ENCODE measurements at places on chromosomes 16 and 17.

DNA sequence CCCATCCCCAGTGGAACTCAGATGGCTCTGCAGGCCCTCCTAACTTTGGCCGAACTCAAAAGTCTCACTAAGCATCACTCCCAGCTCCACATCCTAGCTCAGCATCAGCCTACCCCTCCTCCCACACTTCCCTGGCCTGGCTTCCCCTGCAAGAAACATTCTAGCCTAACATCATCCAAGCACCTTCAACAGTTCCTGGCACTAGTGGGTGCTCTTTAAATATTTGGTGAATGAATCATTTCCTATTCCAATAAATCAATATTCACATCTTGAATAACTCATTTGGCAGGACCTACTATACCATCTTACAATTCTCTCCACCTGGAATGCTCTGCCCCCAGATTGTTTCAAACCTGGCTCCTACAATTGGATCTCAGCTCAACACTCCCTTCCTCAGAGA, 11.0 kb upstream of the BBS2 start:
- H3K36me3 ChIP-seq = no peaks in the 10 kb centered on the region
- no peaks in the 10 kb centered on the region for H3K27me3 ChIP-seq
- H3K4me1 ChIP-seq = no peaks in the 10 kb centered on the region
- H3K4me3 ChIP-seq = no peak overlapping the region
- DNase-seq = no peak

GRCh38 chr16:22638393-22639206, 127.9 kb downstream of the NPIPB5 start:
- no peaks in the 10 kb centered on the region for H3K4me1 ChIP-seq
- no peak overlapping the region for H3K4me3 ChIP-seq

DNA sequence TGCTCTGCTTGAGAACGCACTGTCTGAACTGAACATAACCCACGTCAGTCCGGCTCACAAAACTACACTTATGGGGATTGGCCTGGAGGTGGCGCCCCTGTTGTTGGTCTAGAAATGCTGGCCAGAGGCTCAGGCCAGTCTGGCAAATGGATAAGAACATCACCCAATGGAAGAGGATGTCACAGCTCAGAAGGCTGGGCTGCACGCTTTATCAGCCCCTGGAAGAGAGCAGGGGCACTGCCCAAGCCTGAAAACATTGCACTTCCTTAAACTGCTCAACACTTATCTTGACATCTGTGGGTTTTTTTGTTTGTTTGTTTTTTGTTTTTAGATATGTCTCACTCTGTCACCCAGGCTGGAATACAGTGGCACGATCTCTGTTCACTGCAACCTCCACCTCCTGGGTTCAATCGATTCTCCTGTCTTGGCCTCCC, 24.8 kb upstream of the BPTF start:
- no peaks in the 10 kb centered on the region for H3K27me3 ChIP-seq
- H3K27ac ChIP-seq = peak overlapping the region; percentile 92
- H3K4me1 ChIP-seq = peaks cover 53% of the 10 kb centered on the region
- DNase-seq = peak; percentile 95

- DNase-seq = no peak
- no peak overlapping the region for H3K4me3 ChIP-seq
- H3K4me1 ChIP-seq = no peaks in the 10 kb centered on the region
- H3K27ac ChIP-seq = no peak overlapping the region
Measured at GRCh38 chr16:57677622-57678369, 9.7 kb downstream of the ADGRG3 start.

DNA sequence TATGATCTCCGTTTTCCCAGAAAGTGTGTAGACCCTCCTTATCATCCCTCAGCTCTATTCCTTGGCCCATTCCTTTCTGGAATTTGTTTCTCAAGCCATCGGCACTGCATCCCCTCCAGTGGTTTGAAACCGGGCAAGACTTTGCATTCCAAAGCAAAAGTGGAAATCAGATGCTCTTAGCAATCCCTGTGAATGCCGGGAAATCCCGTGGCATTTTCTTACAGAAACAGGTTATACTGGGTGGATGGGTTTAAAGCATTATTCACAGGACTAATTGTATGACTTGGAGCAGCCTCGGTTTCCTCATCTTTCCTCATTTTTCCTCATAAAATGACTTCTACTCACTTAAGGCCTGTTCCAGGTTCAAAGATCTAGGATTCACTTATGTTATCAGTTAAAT, 52.0 kb downstream of the MAP2K6 start:
- no peaks in the 10 kb centered on the region for H3K36me3 ChIP-seq
- H3K27me3 ChIP-seq = no peaks in the 10 kb centered on the region
- no peaks in the 10 kb centered on the region for H3K4me1 ChIP-seq
- H3K4me3 ChIP-seq = no peak overlapping the region
- no peak for DNase-seq
- H3K27ac ChIP-seq = no peak overlapping the region

DNA sequence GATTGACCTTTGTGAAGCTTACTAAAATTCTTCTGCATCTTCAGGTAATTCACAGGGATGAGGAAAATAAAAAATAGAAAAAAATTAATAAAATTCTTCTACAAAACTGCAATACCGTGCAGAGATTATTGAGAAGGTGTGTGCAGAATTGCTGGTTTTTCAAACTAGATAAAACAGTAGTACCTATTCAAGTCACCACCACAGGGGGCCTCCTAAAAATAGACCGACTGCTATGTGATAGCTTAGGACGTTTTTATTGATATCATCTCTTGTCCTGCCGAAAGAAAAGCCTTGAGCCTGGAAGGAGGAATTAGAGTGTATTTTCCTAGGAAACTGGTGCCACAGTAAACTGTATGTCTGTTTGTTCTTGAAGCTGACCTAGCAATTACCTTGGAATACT, 325.9 kb downstream of the ZFHX3 start:
- H3K27me3 ChIP-seq = no peaks in the 10 kb centered on the region
- no peak overlapping the region for H3K4me3 ChIP-seq
- H3K4me1 ChIP-seq = no peaks in the 10 kb centered on the region
- H3K36me3 ChIP-seq = no peaks in the 10 kb centered on the region
- DNase-seq = no peak
- H3K27ac ChIP-seq = no peak overlapping the region

DNA sequence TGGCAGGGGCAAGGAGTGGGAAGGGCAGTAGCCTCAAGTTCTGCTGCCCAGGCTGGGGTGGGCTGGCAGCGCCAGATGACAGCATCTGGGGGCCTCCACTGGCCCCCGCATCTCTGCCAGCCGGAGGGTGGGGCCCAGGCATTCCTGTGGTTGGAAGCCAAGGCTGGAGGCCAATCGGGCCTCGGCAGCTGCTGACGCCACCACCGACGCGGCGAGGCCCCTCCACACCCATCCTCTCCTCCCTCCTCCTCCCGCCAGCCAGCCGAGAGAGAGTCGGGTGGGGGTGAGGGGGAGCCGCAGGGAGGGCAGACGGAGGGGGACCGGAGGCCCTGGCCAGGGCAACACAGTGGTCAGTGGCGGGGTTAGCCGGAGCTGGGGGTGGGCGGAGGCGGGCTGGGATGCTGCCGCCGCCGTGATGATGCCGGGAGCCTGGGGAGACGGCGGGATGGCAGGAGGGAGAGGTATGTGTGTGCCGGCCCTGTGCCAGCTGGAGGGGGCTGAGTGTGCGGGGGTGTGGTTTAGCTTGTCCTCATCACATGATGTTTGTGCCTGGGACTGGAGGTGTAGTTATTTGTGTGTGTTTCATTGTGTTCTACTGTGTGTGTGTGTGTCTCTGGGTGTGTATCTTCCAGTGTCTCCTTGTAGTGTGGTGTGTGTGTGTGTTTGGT, 36.6 kb downstream of the ARHGAP23 start:
- no peaks in the 10 kb centered on the region for H3K27me3 ChIP-seq
- H3K4me1 ChIP-seq = no peaks in the 10 kb centered on the region
- no peak overlapping the region for H3K27ac ChIP-seq
- no peaks in the 10 kb centered on the region for H3K36me3 ChIP-seq
- no peak for DNase-seq

DNA sequence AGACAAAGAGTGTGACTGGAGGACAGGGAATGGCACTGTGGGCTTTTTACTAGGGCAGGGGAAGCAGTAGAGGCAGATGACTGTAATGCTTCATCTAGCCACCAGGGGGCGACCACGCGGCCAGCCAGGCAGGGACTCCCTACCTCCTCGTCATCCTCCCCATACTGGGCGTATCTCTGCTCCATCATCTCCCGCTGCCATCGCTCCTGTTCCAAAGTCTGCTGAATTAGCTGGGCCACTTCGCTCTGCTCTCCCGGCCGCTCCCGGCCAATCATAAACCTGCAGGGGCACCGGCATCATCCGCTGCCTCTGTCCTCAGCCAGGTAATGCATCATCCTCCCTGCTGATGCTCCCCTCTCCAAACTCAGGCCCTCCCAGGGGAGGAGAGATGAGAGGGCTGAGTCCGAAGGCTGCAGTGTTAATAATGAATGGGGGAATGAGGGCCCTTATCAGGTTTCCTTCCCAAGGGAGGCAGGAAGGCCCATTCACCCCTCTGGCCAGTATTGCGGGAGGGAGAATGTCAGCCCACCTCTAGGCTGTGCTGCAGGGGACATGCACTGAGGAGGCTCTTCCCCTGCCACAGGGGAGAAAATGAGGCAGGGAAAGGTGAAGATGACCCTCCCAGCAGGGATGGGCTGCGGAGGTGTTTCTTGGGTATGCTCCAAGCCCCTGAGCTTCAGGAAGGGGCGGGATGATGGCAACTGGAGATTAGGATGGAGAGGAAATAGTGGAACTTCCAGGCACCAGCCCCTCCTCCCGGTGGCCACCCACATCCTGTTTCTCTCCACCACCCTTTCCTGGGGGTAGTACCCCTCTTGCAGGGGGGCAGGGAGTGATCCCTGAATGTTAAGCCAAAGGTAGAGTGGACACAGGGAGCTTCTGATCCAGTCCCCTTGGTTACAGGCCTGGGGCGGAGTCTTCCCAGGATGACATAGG, 10.3 kb upstream of the SAMD14 start:
- H3K4me3 ChIP-seq = no peak overlapping the region
- H3K27me3 ChIP-seq = no peaks in the 10 kb centered on the region
- peak; percentile 86 for DNase-seq

DNA sequence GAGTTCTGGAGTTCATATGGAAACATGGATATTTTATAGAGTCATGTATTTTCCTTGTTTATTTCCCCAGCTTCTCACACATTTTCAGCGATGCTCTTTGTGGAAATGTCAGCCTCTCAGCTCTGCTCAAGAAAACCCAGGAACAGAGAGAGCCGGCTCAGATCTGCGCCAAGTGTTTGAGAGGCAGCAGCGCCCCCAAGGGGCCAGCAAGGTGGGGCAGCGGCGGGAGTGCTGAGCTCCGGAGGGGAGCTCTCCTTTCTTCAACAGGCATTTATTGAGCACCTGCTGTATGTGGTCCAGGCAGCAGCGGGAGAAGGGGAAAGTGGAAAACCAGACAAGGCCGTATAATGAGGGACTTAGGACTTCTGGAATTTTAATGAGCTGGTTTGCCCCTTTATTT, 421.1 kb upstream of the C16orf82 start:
- H3K4me1 ChIP-seq = peaks cover 22% of the 10 kb centered on the region
- peak; percentile 71 for DNase-seq
- H3K36me3 ChIP-seq = no peaks in the 10 kb centered on the region
- H3K27me3 ChIP-seq = no peaks in the 10 kb centered on the region
- H3K4me3 ChIP-seq = no peak overlapping the region

DNA sequence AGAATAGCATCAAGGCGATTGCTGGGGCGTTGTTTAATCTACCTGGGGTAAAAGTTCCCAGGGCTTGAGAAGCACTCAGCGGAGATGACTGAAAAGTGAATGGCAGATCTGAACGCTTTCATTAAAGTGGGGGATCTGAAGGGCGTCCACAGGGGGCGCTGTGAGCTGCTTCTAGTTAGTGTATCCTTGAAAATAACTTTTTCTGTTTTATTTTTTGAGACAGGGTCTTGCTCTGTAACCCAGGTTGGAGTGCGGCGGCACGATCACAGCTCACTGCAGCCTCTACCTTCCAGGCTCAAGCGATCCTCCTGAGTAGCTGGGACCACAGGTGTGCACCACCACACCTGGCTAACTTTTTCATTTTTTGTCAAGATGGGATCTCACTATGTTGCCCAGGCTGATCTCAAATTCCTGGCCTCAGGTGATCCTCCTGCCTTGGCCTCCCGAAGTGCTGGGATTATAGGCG, 360.4 kb downstream of the SEC14L1 start:
- H3K4me3 ChIP-seq = no peak overlapping the region
- no peaks in the 10 kb centered on the region for H3K4me1 ChIP-seq
- no peak overlapping the region for H3K27ac ChIP-seq
- peak; percentile 71 for DNase-seq
- peaks cover 5% of the 10 kb centered on the region for H3K36me3 ChIP-seq

- no peak overlapping the region for H3K4me3 ChIP-seq
- peak overlapping the region; percentile 94 for H3K27ac ChIP-seq
- no peaks in the 10 kb centered on the region for H3K27me3 ChIP-seq
- DNase-seq = no peak
- peaks cover 90% of the 10 kb centered on the region for H3K4me1 ChIP-seq
- H3K36me3 ChIP-seq = peaks cover 71% of the 10 kb centered on the region
Measured at GRCh38 chr16:87832137-87832527, 37.2 kb downstream of the SLC7A5 start.

GRCh38 chr16:78742501-78743283, 643.2 kb downstream of the WWOX start:
- H3K4me3 ChIP-seq = no peak overlapping the region
- no peak for DNase-seq
- H3K4me1 ChIP-seq = no peaks in the 10 kb centered on the region
- H3K27ac ChIP-seq = no peak overlapping the region
- H3K27me3 ChIP-seq = no peaks in the 10 kb centered on the region

DNA sequence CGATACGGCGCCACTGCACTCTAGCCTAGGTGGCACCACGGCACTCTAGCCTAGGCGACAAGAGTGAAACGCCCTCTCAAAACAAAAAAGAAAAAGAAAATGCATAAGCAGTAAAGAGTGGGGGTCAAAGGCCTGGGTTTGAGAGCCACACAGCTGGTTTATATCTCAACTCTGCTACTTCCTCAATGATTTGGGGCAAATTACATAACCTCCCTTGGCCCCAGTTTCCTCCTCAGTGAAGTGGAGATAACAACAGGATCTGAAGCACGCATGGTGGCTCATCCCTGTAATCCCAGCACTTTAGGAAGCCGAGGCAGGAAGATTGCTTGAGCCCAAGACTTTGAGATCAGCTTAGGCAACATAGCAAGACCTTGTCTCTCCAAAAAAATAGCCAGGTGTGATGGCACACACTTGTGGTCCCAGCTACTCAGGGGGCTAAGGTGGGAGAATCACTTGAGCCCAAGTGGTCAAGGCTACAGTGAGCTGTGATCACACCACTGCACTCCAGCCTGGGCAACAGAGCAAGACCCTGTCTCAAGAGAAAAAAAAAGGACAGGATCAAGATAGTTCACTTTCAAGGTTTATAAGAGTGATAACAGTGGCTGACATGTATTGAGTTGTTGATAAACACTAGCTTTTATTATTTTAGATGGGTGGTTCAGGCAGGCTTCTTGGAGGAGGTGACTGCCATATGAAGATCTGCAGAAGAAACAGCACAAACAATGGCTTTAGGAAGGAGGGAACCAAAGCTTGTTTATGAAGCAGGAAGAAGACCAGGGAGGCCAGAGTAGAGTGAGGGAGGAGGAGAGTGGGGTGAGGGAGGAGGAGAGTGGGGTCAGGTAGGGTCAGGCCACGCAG, 8.5 kb upstream of the COG1 start:
- no peak for DNase-seq
- H3K27ac ChIP-seq = no peak overlapping the region
- H3K4me3 ChIP-seq = no peak overlapping the region
- H3K4me1 ChIP-seq = no peaks in the 10 kb centered on the region
- no peaks in the 10 kb centered on the region for H3K27me3 ChIP-seq
- no peaks in the 10 kb centered on the region for H3K36me3 ChIP-seq

- H3K4me1 ChIP-seq = peaks cover 27% of the 10 kb centered on the region
- no peaks in the 10 kb centered on the region for H3K27me3 ChIP-seq
- H3K4me3 ChIP-seq = no peak overlapping the region
- H3K36me3 ChIP-seq = 0 out of 2 replicates have a peak, but pooled peaks cover 6% of the 10 kb centered on the region
- no peak overlapping the region for H3K27ac ChIP-seq
Measured at GRCh38 chr16:3503523-3503922, 2.7 kb downstream of the CLUAP1 start.

All from Karpas-422 (cell line).